ENCODE measurements at places on chromosomes 2 and 18.

- DNase-seq = no peak
These were observed 142.7 kb upstream of the GCFC2 start for GRCh38 chr2:75853436-75853835.

GRCh38 chr2:235382179-235382578 lies 111.7 kb upstream of the AGAP1 start:
- no peak for DNase-seq

DNA sequence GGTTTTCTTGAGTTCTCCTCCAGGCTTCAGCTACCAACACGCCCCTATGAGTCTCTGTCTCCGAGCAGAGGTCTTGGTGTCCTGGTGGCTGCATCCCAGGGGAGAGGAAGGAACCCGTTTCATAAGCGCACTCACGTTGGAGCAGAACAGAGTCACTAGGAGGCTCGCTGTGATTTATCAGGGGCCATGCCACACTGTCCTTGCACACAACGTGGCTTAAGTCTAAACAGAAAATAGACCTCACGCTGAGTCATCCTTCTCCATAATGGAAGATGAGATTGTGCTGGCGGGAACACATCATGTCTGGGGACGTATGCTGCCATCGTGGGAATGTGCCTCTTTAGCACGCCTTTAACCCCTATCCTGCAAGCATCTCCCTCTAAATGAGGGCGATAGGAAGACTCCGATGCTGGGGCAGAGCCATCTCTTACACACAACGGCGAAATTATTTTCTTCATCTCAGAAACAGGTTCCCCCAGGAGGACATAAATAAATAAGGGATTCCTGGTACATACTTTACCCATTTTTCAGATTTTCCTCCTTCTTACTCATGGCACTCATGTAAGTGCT lies 211.4 kb downstream of the KLHL29 start:
- DNase-seq = no peak

- DNase-seq = no peak
These were observed 174.1 kb upstream of the ZFP36L2 start for GRCh38 chr2:43400508-43400907.

GRCh38 chr2:132652474-132652873 lies 17.5 kb downstream of the LYPD1 start:
- DNase-seq = no peak

- no peak for DNase-seq
These were observed 7.5 kb downstream of the ACYP2 start for GRCh38 chr2:54122939-54123338.

DNA sequence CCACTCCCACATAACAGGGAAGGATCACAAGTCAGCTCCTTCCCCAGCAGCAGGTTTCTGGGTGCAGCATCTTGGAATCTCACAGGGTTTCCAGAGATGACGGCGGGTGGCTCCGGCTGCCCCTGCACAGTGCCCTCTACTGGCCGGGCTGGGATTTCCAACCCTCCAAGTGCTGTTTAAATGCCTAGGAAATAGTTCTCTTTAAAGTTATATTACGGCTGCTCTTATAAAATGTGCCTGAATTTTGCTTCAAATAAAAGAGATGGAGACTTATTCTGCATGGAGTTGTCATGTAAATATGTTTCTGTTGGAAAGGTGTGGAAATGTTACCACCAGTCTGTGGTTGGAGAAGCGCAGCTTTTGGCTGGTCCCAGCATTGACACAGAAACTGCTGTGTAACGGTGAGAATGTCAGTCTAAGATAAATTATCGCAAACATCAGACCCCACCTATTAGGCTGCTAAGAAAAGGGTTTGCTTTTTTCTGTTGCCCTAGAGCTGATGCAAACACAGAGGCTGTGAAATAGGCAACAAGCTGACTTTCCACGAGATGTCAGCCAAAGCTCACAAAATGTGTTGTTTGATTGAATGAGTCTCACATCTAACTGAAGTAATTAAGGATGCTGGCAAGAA lies 3.3 kb upstream of the HJURP start:
- DNase-seq = no peak

DNA sequence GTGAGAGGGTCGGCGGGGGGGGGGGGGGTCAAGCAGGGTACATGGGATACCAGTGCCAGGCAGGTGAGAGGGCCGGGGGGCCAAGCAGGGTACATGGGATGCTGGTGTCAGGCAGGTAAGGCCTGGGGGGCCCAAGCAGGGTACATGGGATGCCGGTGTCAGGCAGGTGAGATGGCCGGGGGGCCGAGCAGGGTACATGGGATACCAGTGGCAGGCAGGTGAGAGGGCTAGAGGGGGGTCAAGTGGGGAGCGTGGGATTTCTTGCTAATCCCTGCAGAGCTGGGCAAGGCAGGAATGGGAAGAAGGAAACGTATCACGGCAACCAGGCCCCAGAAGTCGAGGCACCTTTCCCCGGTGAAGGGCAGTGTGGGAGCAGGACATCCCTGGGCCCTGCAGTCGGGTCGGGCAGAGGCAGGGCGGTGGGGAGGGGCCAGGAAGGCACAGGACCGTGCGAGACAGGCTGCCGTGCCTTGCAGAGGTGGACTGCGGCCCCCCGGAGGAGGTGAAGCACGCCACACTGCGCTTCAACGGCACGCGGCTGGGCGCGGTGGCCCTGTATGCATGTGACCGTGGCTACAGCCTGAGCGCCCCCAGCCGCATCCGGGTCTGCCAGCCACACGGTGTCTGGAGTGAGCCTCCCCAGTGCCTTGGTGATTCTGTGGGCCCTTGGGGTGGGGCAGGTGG lies 49.3 kb downstream of the MTERF4 start:
- DNase-seq = no peak

DNA sequence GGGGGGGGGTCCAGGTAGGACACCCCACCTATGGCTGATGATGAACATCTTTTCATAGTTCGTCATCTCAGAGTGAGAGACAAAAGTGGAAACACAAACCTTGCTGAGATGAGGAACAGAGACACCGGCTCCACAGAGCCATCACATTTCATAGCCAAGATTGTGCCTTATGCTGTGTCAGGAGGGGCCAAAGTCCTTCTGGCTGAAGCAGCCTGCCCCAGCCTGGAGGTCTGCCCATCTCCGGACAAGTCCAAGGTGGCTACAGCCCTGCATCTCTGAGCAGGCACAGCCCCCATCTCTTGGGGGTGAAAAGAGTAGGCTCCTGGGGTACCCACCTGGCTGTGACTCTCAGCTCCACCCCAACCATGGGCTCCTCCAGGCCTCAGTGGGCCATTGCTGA lies 70.3 kb downstream of the ZBTB7C start:
- DNase-seq = peak; percentile 37

GRCh38 chr2:883803-884748 lies 66.6 kb upstream of the SNTG2 start:
- no peak for DNase-seq

- no peak for DNase-seq
These were observed 56.8 kb upstream of the PMAIP1 start for GRCh38 chr18:59842947-59843346.

- peak; percentile 22 for DNase-seq
These were observed 151.6 kb downstream of the CSRNP3 start for GRCh38 chr2:165621086-165621560.
